ENCODE measurements at places on chromosomes 12 and 14.

DNA sequence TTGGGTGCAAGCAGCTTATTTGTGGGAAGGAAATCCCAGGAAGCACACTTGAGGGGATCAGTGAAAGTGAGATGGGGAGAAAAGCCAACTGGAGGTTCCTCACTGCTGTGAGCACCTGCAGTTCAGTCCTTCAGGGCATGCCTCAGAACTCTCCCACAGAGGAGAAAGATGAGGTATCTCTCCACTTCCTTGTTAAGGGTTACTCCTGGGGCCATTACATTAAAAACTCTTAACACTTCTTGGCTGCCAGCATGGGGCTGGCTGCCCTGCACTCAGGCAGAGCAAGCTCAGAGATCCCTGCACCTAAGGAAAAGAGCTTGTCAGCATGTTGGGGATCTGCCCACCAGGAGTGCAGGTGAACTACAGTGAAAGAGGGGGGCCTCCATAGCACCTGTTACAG lies 28.8 kb downstream of the FERMT2 start:
- no peaks in the 10 kb centered on the region for H3K27me3 ChIP-seq
- H3K4me1 ChIP-seq: peaks cover 90% of the 10 kb centered on the region
- H3K4me3 ChIP-seq: no peak overlapping the region
- H3K36me3 ChIP-seq: peaks cover 5% of the 10 kb centered on the region
- no peak for DNase-seq

DNA sequence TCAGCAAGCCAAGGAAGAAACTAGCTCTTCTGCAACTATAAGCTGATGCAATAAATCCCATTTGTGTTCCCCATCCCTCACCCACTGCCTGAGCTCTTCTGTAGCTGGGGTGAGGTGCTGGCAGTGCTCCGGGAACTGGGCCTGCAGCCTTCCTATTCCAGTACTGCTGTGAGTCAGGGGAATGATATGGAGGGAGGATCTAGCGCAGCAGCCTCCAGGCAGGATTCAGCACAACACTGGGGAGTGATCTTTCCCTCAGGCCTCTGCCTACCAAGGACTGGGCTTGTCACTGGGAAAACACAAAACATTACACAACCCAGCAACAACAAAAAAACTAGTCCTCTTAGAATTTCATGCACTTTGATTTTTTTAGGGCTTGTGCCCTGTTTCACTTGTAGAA lies 58.7 kb downstream of the ST8SIA1 start:
- H3K4me1 ChIP-seq: peaks cover 49% of the 10 kb centered on the region
- peak overlapping the region; percentile 91 for H3K27ac ChIP-seq
- H3K36me3 ChIP-seq: peaks cover 4% of the 10 kb centered on the region

DNA sequence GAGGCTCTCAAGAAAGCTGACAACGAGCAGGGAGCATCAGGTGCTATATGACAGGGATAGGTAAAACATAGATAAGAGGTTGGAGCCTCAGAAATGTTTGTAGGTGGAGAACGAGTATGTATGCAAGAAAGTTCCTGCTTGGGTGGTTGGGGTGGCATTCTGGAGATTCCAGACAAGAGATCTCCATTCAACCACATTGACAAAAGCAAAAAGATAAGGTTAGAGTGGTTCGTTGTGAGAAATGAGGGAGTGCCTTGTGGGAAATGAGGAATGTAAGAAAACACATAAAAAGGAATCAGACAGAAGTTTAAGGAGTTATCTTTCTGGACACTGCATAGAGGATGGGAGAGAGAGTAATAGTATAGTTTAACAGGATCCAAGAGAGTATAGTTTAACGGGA lies 290.3 kb downstream of the DPF3 start:
- peaks cover 22% of the 10 kb centered on the region for H3K4me1 ChIP-seq
- DNase-seq: peak; percentile 13

- H3K27ac ChIP-seq: peak overlapping the region; percentile 92
- H3K36me3 ChIP-seq: no peaks in the 10 kb centered on the region
- peak overlapping the region; percentile 46 for H3K4me3 ChIP-seq
- H3K4me1 ChIP-seq: peaks cover 48% of the 10 kb centered on the region
Observed at GRCh38 chr12:12734561-12735071, 17.4 kb downstream of the CDKN1B start.

Data from osteocyte (in vitro differentiated cells).